Posterior cingulate gyrus (tissue), 11 donors: ENCODE measurements at places on chromosomes 7 and 10.

DNA sequence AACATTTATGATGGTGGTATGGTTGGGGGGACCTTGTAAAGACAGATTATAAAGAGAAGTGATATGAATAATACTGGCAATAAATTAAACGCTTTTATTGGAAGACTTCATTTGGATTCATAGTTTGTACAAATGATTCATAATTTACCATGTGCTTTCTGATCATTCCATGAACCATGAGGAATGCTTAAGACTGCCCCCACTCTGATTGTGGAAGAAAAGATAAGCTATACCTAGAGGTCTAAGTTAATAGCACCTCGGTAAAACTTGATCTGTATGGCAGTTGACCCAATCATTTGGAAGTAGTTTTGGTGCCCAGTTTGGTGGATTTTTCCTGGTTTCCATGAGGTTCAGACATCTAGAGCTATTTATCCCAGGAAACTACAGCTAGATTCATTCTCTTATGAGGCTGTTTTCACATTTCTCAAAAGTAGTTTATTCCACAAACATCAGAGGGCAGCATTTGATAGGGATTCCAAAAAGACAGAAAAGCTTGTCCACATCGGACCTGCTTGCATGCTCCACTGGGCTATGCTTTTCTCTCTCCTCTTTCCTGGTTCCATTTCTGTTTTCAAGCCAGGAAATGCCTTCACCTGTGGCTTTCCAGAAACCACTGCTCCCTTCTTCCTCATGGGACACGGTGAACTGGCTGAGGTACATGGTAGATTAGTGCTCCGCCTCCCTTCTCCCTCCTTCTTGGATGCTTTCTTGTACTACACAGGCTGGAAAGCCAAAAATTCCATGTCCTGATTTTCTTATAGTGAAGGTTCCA, 29.2 kb downstream of the TFAM start:
- no peak for DNase-seq

- no peak for DNase-seq
These were observed 3.7 kb upstream of the TTYH3 start for GRCh38 chr7:2628130-2628482.

DNA sequence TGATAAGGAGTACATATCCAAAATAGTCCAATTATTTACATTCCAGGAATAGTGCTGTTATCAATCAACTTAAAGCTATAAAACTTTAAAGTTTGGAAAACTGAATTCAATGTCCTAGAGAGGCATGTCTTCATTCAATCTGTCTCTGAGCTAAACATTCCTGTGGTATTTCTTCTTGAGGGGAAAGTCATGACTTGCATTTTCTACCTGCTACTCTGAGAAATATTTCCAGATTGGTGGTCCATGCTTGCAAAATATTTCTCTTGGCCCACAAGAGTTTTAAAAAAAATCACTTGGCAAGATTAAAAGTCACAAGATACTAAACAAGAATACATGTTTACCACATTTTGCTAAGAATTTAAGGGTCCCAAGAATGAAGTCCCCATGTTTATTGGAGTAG, 63.6 kb upstream of the HGF start:
- no peak for DNase-seq

- DNase-seq: no peak
These were observed 11.4 kb downstream of the SH3PXD2A start for GRCh38 chr10:103843854-103844570.

DNA sequence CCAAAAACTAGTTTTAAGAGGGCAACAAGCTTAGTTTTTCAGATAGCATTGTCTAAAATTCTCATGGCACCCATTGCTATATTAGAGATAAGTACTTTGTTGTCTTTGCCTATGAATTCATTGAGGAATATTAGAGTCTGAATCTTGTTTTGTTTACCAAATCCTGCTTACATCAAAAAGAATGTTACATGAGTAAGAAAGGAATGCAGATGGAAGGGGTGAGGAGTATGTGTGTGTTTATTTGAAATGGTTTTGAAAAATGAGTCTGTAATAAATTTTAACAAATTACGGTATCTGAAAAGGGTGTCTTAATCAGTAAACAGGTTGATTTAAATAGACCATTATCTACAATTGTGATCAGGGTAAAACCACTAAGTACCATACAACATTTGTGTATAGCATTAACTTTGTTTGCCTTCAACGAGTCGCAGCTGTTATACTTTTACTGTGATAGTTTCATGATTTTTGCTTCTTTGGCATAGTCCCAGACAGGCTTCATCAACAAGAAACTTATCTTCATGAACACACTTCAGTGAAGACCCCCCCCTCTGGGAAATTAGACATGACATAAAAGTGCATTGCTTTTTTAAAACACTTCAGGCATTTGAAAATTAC, 1183.9 kb upstream of the C7orf33 start:
- no peak for DNase-seq

- DNase-seq: no peak
These were observed 23.5 kb downstream of the FBXW4 start for GRCh38 chr10:101671453-101671852.

DNA sequence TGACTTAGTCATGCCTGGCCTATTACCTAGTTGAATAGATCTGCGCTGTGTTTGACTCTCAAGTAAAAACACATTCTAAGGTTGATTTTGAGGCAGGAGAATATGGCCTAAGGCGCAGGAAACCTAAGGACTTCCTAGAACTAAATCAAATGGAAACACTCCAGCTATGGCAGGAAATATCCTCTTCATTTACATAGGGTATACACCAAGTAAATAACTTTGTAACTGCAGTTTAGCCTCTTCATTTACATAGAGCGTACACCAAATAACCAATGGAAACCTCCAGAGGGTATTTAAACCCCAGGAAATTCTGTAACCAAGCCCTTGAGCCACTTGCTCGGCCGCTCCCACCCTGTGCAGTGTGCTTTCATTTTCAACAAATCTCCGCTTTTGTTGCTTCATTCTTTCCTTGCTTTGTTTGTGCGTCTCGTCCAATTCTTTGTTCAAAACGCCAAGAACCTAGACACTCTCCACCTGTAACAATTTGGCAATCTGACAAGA, 35.6 kb upstream of the XRCC2 start:
- DNase-seq: no peak

DNA sequence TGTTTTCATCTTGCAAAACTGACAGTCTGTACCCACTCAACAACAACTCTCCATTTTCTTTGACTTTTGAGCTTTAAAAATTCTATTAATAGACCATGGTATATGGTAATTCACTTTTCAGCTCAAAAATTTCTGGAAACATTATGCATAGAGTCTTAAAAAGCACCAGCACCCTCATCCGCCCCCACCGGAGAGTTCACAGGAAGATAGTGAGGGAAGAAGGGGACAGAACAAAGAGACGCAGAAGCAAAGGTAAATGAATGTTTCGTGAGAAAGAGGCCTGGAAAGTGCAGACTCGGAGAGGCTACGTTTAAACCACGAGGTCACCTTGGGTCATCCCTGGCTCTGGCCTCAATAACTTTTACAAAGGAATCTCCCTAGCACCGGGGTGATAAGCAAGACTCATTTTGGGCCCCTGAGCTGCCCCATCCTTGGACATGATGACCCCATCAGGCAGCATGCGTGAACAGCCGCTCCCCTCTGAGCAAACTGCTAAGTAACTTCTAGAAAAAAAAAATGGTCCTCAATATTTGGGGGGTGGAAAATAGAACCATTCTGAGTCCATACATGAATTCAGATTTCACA, 96.3 kb downstream of the CPXM2 start:
- no peak for DNase-seq

DNA sequence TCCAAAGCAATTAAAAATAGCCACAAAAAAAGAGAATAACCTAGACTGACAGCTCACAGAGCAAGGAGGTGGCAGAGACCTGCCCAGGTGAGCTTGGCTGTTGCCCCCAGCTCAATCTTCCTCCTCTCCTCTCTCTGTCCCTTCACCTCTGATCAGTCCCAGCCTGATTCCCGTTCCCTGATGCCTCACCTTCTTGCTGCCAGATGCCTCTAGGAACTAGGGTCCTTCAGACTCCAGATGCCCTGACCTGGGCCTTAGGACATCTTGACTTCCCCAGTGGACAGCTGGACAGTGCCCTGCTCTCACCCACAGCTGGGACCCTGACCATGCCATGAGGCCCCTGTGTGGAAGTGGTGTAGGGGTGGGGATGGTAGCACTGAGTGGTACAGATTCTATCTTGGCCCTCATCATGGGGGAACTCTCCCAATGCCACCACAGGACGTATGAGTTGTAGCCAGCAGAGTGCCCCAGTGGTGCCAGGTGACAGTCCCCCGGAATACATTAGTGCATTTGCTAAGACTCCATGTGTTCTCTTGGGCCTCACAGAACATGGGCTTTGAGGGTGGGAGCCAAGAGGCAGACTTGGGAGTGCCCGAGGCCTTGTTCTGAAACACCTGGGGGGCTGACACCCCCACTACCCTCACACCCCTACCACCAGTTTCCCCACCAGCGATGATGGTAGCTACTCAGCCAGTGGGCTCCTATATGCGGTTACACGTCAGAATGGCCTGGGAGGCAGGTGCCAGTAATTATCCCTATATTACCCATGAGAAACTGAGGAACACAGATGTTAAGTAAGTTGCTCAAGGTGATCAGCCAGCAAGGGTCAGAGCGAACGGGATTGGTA, 2.0 kb downstream of the DEPP1 start:
- no peak for DNase-seq
